ENCODE measurements at places on chromosomes 4 and X. TPM values are rescaled to one million over a fixed set of nuclear protein-coding genes. Genes with fewer than 3 reads are reported as not detected.

DNA sequence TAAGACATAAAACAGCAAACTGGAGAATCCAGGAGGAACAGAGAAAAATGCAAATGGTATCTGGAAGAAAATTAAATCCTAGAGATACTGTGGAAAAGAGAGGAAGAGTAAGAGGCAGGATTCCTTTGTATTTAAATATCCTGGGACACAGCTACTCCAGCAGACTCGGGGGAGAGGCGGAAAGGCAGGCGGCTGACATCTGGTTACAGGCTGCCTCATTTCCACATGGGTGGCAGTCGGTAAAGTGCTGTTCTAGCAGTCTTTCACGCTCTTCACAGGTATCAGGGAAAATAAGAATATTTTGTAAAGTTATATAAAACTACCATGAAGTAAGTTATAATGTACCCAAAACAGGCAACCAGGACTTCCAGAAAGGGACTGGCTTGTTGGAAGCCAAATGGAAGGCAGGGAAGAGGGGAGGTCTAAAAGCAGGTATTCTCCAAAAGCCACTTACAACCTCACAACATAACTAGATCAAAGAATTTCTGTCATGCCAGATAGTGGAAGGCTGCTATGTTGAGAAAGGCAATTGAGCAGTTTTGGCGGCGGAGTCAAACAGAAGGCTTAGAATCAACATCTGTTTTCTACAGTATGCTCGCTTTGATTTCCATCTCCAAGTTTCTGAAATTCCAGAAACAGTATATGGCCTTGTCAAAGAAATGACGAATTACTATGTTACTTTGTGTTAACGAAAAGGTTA is 1.3 kb upstream of the TIGD2 start:
- DNase-seq = peak; percentile 57

DNA sequence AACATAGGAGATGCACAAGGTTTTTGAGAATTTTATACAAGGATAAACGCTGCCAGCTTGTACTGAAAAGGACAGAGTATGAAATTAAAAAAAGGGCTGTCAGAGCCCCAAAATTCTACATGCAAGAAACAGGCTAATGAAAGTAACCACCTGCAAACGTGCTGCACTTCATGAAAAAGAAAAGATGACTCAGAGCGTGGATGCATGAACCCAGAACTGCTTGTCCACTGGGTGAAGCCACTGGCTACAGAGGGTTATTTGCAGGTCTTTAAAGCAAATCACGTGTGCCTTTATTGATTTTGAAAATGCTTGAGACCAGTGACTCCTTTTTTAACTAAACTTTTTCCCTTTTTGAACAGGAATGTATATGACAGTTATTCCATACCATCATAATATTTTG is 25.3 kb upstream of the FRMD7 start:
- DNase-seq = no peak

DNA sequence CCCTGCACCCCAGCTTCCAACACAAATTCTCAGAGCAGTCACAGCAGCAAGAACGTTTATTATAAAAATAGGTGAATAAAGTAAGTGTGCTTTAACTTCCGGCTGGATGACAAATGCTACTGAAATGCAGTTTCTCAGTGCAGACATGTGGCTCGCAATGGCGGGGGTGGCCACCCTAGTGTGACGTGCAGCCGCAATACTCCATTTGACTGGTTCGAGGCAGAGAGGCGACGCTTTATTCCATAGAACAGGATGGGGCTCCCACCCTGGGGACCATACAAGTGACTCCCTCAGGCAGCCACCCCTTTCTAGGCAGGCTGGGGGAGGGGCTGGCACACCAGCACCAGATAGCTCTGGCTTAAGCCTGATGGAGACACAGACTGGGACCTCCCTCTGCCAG is 14.5 kb downstream of the TNIP2 start:
- no peak for DNase-seq

PFKFB1 gene
- 0.76 TPM for polyA plus RNA-seq

DNA sequence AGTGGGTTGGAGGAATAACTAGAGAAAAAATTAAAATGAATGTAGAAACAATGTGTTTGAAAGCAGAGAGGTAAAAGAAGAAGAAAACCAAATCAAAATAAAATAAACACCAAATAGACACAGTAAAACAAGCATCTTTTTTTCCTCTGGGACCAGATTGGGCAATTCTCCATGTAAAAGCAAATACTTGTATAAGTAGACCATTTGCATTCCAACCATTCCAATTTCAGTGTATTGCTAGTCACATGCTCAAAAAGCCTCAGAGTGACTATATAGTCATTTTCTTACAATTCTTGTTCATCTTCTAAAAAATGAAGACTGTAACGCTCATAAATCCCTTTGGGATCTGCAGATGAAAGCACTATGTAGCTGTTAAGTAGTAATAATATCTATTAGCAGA is 969.5 kb downstream of the PCDH18 start:
- DNase-seq = peak; percentile 26

DNA sequence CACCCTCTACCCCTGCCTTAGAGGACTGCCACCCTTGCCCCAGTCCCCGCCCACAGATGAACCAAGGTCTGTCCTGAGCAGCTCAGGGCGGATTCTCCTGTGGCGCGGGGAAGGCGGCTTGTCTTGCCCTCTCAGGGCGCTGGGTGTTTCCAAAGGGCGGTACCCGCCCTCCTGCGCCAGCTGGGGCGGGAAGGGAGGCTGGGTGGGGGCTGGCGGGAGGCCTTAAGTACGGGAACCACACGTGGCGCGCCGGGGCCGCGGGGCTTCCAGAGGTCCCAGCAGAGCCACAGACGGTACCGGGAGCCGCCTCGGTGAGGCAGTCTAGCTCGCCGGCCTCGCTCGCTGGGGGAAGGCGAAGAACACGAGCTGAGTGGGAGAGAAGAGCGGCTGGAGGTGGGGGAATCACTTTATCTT is 361.1 kb downstream of the MID1IP1 start:
- no peak for DNase-seq

DNA sequence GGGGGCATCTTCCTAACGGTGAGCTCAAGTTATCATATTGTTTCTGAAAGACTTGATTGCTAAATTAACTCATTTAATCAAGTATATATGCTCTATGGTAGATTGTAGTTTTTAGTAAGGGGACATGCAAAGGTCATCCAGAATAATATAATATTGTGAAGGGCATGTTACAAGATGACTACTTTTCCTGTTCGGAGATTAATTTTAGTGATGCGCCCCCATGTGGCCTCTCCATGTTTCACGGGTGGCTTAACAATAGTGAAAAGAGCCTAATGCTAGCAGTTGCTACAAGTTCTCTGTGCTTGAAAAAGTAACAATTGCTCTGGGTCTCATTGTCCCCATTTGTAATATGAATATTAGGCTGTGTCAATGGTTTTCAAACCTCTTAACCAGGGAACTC is 12.2 kb downstream of the SMPX start:
- DNase-seq = no peak

DNA sequence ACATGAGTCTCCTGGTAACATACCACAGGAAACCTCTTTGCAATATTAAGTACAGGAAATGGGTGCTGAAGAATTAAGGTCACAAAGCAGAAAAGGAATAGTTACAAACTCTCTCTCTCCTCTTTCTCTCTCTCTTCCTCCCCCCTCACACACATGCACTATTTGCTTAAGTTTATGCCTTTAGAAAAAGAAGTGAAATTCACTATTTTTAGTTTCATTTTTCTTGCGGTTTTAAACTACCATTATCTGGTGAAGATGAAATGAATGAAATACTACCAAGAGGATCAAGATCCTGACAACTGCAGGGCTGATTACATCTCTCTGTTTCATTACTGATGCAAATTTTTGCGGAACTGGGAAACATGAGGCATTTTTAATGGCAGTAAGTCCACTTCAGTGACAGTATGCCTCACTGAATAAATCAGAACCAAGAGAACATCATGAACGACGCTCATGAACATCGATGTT is 64.3 kb upstream of the FTHL17 start:
- DNase-seq = no peak

DRD5 gene
- 0.56 TPM for polyA plus RNA-seq

DNA sequence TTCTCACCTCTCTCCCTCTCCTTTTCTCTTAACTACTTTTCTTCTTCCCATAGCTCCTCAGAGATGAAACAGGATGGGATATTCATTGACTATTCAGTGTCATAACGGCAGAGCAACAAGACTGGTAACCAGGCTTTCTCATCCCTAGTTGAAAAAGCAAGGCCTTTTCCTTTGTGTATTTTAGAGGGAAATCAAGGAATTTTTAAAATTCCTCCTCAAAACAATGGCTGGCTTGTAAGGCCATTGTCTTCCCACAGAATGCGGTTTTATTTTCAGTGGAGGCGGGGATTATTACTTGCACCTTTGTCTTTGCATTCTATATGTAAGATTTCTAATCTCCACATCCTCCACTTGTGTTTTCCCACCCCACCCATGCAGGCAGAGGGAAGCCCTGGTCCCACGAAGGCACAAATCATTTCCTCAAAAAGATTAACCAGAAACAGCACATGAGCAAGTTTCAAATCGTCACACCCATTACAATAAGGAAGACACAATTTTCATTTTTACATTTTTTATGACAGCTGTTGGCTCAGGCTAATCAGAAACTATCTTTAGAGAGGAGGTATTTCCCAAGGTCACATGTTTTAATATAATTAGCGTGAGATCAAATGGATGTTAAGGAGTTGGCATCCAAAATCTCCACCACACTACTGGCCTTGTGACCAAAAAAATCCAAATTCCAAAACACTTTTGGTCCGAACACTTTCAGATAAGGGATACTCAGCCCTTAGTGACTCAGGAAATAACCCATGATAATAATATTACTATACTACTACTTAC is 53.0 kb upstream of the KDR start:
- no peak for DNase-seq

- DNase-seq = no peak
Observed at GRCh38 chr4:28092610-28093009, 1232.0 kb downstream of the STIM2 start.

CCDC120 gene
- 3.3 TPM for polyA plus RNA-seq

PRRG1 gene
- 15.5 TPM for polyA plus RNA-seq

DNA sequence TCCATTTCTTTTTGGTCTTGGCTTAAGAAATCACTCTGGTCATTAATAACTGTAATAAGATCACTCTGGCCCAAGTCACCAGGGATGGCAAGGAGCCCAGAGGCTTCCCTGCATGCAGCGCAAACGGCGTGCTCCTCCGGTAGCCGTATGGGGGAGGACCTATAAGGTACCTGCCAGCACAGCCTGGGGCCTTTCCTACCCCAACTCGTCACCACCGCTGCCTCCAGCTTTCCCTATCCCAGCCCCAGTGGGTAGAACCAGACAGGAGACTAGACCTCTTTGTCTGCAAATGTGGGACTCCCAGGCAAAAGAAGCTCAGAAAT is 25.9 kb downstream of the HAND2 start:
- no peak for DNase-seq

- DNase-seq = peak; percentile 45
Observed at GRCh38 chr4:138734746-138735145, 280.8 kb upstream of the NOCT start.

PAGE5 gene
- not detected for polyA plus RNA-seq

DNA sequence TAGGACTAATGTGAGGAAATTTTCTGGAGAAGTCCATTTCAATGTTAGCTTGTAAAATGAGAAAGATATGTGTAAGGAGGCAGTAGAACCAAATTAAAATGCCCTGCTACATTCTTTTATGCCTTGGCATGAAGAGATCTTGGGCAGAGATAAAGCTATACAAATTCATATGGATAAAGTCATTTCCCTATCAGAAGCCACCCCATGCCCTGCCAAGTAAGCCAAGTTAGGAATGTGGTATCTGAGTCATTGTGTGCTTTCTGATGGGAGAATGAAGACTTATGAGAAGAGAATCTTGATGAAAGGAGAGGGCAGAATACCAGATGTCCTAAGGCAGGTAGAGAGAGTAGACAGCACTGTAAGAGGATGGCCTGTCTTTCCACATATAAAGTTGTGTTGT is 83.7 kb downstream of the TEX13A start:
- no peak for DNase-seq

DNA sequence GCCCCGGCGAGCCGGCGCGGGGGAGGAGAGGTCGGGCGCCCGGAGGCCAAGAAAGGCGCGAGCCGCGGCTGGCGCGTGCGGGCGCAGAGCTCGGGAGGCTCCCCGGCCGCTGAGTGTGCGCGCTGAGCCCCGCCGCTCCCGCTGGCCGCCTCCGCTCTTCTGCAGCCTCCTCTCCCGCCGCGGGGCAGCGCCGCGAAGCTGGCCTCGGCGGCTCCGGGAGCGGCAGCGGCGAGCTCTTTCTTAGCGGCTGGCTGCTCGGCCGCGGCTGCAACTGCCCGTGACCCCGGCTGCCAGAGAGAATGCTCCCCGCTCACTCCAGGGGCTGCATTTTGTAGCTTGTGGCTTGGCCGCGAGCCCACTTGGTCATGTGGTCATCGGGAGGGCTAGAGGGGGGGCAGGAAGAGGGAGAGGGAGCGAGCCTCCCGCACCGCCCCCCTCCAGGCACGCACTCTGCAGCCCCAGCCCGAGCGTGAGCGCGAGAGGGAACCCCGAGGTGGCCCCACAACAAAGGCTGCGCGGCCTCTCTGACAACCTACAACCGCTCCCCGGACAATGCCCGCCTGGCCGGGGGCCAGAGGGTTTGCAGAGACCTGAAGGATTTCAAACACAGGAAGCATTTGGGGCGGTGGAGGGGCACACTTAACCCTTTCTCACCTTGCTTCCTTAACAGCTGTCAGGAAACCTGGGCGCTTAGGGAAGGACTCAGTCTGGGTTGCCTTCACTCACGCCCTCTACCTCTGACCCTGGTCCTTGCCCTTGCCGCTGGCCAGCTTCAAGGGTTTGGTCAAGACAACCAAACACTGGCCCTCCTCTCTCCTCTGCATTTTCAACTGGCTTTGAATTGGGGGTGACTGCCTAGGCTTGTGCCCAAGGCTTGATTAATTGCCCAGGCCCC is at the start of gene APLN:
Gene APLN (minus strand): TSS at position 305 of the 895 bp plus-strand sequence. CDS start 326 bp downstream, outside the sequence.
- no peak for DNase-seq

MAGED4 gene
- 30.7 TPM for polyA plus RNA-seq

ZNF630 gene
- 1.9 TPM for polyA plus RNA-seq

DNA sequence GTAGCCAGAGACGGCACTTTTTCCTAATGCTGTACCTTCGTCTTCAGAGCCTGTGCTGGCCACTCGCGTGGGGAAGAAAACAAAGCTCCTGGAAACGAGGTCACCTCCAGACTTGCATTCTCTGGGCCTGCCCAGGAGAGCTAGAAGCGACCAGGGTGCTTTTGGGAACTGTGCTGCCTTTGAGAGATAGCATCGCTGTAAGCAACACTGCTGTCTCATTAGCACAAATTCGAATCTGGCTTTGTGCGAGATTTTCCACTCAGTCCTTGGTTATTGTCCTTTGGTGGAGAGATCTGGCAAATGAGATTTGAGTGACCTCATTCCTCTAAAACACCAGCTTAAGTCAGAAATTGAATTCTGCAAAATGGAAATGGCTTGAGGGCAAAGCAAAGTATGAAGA is 66.1 kb upstream of the TLR3 start:
- DNase-seq = no peak

RASSF6 gene
- 0.04 TPM for polyA plus RNA-seq

GRCh38 chr4:8607603-8608481 is 15.3 kb downstream of the CPZ start:
- peak; percentile 47 for DNase-seq

PAK3 gene
- polyA plus RNA-seq = 11.9 TPM

DNA sequence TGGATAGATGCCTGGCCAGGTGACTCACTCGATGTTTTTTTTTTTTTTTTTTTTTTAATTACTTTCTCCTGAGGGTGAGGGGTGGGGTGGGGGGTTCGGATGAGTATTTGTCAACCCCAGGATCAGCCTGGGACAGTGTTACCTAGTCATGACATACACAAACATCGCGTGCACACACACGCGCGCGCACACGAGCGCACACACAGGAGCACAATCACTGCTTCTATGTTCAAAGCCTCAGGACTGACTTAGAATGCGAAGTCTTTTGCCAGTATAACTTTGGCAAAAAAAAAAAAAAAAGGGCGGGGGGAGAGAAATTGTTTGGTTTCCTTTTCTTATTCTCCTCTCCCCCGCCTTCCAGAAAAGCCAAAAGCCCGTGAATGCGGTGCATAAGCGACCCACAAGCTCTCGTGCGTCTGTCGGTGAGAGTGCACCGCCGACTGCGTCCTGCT is 115.0 kb upstream of the TEX13C start:
- no peak for DNase-seq

All from muscle of back (tissue), 13 donors.